ENCODE measurements at places on chromosomes 4 and X.

GRCh38 chr4:90458576-90458975, 331.4 kb downstream of the CCSER1 start:
- no peak for ATAC-seq

- ATAC-seq = no peak
Measured at GRCh38 chr4:53014881-53015280, 152.8 kb downstream of the RASL11B start.

DNA sequence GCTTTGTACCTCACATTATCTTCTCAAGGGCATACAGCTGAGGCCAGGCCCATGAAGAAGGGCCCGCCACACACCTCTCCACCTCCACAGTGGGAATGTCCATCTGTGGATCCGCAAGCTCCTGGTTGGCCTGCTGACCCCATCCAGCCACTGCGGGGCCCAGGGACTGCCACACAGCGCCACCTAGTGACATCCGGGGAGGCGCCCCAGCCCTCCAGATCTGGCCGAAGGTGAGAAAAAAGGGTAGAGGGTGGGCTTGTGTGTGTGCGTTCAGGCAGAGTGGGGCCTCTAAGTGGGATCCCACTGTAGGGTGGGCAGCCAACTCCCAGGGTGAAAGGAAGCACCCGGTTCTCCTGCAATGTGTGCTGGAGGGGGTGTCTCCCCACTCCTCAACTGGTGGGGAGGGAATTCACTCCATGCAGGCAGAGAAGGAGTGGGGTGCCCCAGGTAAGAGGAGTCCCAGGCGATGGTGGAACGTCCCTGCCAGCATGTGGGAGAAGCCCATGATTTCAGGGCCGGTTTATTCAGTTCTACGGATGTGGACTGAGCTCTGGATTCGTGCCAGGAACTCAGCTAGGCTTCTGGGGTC, 117.3 kb downstream of the ENPP6 start:
- ATAC-seq = peak; percentile 96

DNA sequence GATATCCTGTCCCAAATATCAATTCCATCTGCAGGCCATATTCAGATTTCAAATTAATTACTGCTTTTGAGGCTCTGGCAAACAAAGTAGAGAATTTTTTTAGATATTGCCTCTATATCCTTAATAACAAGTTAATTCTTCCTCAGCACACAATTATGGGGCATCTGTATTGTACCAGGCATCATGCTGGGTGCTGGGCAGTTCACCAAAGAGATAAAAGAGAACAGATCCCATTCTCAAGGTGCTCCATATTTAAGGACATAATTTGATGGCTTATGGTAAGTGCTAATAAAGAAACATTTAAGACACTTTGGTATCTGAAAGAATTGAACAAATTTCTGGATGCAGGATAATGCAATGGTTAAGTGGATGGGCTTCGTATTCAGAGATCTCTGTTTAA, 65.8 kb downstream of the SPCS3 start:
- ATAC-seq = no peak

- ATAC-seq = peak; percentile 25
Measured at GRCh38 chr4:23930750-23931488, 41.1 kb upstream of the PPARGC1A start.

GRCh38 chr4:182343453-182343852, 100.3 kb downstream of the TENM3 start:
- ATAC-seq = no peak

- no peak for ATAC-seq
Measured at GRCh38 chr4:84237008-84237407, 262.1 kb downstream of the NKX6-1 start.

GRCh38 chrX:124217304-124218251, 114.9 kb upstream of the TEX13D start:
- ATAC-seq = peak; percentile 71

DNA sequence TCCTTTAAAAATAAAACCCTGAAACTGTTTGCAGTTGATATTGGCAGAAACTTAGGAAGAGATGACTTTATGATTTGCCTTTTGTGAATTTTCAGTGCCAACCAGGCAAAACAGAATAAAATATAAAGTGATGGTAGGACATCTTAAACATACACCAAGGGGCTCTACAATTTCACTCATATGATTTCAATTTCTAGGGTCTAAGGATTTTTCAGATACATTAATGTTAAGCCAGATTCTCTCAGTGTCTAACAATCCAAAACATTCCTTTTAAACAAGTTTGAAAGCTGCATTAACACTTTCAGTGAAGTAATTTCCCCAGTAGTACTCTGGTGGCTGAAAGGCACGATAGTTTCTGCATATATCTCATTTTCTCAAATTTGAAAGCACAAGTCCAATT, 1262.0 kb upstream of the ADGRL3 start:
- no peak for ATAC-seq

- peak; percentile 15 for ATAC-seq
Measured at GRCh38 chrX:14015941-14016340, 13.8 kb downstream of the GEMIN8 start.

DNA sequence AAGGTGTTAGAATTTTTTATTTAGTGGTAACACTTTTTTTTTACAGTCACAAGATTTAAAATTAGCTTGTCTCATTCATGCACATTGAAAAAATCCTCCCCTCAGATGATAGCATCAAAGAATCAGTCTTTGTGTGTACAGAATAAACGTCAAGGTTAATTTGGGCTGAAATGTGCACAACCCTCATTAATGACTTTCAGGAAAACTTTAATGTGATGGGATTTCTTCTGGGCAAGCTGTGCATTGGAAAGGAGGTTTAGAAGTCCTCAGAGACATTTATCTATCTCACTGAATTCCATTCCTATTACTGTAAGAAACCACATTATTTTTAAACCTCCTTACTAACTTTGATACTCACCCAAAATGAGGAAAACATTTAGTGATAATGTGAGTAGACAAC, 88.2 kb upstream of the TECRL start:
- no peak for ATAC-seq

DNA sequence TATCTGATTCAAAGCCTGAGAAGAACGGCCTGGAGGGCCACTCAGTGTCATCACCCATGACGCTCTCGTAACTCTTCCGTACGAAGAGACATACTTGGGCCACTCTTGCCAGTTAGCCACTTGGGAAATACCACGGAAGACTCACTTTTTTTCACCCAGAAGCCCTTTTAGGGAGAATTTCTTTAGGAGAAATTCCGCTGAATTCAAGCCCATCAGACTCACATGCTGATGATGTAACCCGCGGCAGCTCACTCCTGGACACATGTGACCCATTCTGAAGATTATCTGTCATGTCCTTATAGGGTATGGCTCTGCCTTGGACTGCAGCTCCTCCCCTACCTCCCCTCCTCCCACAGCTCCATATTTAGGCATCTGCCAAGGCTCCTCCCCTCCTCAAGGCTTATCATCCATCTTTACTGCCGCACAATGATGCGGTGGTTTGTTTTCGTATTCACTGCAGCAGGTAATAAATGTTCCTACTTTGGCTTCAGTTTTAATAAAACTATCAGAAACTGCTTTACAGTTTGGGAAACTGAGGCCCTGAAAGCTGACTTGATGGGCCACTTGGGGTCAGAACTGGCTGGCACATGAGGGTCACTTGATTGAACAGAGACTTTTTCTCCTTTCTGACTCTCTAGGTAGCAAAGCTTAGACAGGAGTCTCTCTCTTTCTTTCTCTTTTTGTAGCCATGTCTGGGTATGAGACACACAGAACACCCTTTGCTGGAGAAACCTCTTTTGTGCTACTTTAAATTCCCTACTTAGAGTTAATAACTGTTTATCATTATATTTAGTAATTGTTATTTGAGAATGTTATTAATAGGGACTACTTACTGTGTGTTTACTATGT, 42.1 kb downstream of the RHOH start:
- no peak for ATAC-seq

- ATAC-seq = peak; percentile 84
Measured at GRCh38 chr4:167021545-167022155, 212.6 kb downstream of the SPOCK3 start.
